T-helper 2 cell treated with Interferon-gamma antibody and Interleukin-4, amounts not matched to agents 100 ng/mL and 5 ng/mL, for 36 hours (primary cell): ENCODE measurements at places on chromosomes 3 and 15. TPM values are rescaled to one million over a fixed set of nuclear protein-coding genes. Genes with fewer than 3 reads are reported as not detected.

Gene GOLGA6L4
- 1.9 and 2.1 TPM in 2 replicates for total RNA-seq

Gene TNK2
- 118 and 126 TPM in 2 replicates for total RNA-seq

Gene SOX14
- total RNA-seq = not detected in 2 replicates

Gene STX19
- total RNA-seq = not detected in 2 replicates

Gene COPS2
- 65.6 and 67.1 TPM in 2 replicates for total RNA-seq

Gene ADAMTS9
- total RNA-seq = not detected in 2 replicates

Gene GOLGA8J
- total RNA-seq = 0.45 TPM in 1 of 2 replicates, not detected in the other

Gene DLL4
- not detected in 2 replicates for total RNA-seq

Gene FAM174B
- 2.7 and 4.3 TPM in 2 replicates for total RNA-seq

Gene C3orf33
- total RNA-seq = 0.73 and 0.75 TPM in 2 replicates
